ENCODE measurements at places on chromosomes 4 and X.

- no peak for DNase-seq
These were observed 334.4 kb downstream of the UNC5C start for GRCh38 chr4:95214408-95214807.

DNA sequence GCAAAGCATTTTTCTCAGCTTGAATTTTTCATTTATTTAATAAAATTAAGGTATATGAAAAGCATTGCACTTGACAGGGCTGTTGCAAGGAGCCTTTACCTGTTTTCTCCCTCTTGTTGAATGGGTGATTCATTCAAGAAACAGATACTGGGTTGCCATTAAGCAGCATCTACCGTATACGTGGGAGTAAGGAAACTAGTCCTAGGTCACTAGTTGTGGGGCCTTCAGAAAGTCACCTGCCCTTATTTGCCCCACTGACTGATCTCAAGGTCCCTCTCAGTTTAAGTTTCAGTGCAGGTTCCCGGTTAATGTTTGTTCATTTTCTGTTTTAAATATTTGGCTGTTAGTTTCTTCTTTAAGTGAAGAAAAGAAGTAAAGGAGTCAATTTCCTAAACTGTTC lies 34.0 kb downstream of the LHFPL1 start:
- DNase-seq, result no peak

GRCh38 chr4:86118711-86119110 lies 241.1 kb downstream of the MAPK10 start:
- DNase-seq, result no peak

GRCh38 chr4:78749972-78750727 lies 26.0 kb upstream of the BMP2K start:
- DNase-seq, result no peak

DNA sequence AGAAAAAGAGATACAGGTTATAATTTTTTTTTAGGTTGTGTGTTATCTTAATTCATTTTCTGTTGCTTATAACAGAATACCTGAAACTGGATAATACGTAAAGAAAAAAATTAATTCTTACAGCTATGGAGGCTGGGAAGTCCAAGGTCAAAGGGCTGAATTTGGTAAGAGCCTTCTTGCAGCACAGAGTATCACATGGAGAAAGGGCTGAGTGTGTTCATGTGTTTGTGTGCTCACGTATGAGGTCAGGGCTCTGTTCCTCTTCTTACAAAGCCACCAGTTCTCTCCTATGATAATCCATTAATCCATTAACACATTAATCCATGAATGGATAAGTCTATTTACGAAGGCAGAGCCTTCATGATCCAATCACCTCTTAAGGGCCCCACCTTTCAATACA lies 8.6 kb upstream of the RAB28 start:
- DNase-seq, result no peak

GRCh38 chr4:40058121-40058520 lies 1.5 kb downstream of the N4BP2 start:
- DNase-seq, result no peak

- no peak for DNase-seq
These were observed 26.5 kb downstream of the TFDP3 start for GRCh38 chrX:133191739-133192039.

DNA sequence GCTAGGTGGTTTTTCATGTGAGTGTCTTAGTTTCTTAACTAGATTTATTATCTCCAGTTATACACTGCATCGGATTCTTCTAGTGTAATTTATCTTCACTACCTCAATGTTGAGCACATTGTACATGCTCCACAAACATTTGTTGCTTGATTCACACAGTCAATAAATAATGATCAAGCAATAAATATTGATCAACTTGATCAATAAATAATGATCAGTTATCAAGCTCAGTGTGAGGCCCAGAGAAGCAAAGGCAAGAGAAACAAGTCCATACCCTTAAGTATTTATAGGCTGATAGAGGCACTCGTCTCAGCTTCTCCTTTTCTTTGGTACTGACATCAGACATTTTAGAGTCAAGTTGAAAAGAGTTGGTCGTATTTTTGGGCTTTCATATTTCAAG lies 5.1 kb upstream of the VBP1 start:
- no peak for DNase-seq

DNA sequence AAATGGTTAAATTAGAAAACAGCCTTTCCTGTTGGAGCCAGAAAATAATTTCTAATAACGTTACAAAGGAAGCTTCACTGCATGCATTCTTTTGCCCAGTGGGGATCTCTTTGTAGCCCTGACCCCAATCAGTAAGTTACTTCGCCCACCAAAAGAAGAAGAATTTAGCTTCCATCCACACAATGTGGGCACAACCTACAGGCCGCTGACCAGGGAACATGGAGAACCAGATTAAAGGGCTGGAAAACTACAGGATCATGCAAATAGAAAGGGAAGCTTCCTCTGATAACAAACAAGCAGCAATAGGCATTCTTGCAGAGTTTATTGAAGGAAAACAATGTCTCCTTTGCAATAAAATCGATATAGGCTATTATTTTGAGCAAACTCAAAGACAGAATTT lies 21.3 kb upstream of the TSPAN5 start:
- DNase-seq, result no peak

Measured in skeletal muscle cell (primary cell).